ENCODE measurements at places on chromosomes 7 and 10.
A peak's percentile ranks its signal among the peaks of the same experiment; 100 is the strongest.

GRCh38 chr10:77842652-77843212, 83.8 kb downstream of the DLG5 start:
- no peak for DNase-seq

- DNase-seq = no peak
These were observed 35.0 kb upstream of the ARHGAP12 start for GRCh38 chr10:31963589-31963980.

GRCh38 chr10:73096041-73096448, 621 bp downstream of the P4HA1 start:
- peak; percentile 72 for DNase-seq

DNA sequence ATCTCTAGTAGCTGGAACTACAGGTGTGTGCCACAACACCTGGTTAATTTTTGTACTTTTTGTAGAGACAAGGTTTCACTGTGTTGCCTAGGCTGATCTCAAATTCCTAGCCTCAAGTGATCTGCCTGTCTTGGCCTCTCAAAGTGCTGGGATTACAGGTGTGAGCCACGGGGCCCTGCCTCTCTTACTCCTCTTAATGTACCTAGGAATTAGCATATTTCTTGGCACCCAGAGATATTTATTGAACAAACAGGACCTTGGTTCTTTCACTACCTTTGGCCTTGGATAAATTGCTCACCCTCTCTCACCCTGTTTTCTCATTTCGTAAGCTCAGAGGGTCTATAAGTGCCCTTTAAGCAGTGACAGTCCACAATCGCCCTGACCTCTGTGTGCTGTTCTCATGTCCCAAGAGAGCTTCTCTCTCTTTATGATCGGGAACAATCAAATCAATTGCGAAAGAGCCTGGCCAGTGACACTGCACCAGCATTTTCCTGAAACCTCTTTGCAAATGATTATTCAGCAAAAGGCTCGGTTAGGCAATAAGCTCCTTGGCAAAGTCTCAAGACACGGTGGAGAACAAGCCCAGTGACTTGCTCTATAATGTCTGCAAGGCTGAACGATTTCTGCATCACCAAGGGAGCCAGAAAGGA, 117.7 kb downstream of the APBB1IP start:
- DNase-seq = no peak

- no peak for DNase-seq
These were observed 15.8 kb upstream of the BNIP3 start for GRCh38 chr10:131997366-131998049.

DNA sequence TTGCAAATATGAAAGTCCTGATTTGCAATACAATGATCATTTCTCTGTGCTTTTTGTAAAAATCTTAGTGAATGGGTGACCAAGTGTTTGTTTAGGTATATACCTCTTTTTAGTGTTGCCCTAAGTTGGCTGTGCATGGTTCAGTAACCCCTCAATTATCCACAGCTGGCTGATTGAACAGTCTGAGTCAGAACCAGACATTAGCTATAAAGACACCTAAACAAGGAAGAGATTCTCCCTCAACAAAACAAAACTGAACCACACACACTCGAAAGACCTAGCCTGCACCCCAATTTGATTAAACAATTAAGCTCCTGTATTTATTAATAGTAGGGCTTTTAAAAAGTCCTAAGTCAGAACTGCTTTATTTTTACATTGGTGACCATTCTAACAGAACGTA, 2.8 kb downstream of the RSBN1L start:
- peak; percentile 42 for DNase-seq

DNA sequence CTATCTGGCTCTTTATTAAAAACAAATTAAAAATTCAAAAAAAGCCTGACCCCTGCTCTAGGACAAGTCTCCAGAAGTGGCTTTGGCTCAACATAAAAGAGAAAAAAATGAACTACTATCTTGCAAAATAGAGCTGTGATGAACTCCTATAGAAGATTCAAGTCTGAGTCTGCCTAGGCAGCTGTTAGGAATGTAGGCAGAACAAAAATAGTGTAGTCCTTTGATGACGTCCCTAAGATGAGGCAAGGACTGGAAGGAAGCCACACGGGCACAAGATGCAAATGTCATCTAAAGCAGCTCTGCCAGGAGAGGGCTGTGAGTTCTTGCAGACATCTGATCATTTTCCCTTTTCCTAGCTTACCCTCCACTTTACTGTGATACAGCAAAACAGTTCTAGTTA, 20.5 kb downstream of the ASNS start:
- DNase-seq = no peak

GRCh38 chr7:74187915-74188675, 13.9 kb downstream of the EIF4H start:
- no peak for DNase-seq

- no peak for DNase-seq
These were observed 81.9 kb upstream of the PRKG1 start for GRCh38 chr10:50992356-50992901.

All from germinal center (tissue), 1 donor.